ENCODE measurements at places on chromosomes 3 and 15. TPM values are rescaled to one million over a fixed set of nuclear protein-coding genes. Genes with fewer than 3 reads are reported as not detected.

KLHL24 gene
- total RNA-seq: 19.2 TPM

C3orf22 gene
- total RNA-seq: not detected

DNA sequence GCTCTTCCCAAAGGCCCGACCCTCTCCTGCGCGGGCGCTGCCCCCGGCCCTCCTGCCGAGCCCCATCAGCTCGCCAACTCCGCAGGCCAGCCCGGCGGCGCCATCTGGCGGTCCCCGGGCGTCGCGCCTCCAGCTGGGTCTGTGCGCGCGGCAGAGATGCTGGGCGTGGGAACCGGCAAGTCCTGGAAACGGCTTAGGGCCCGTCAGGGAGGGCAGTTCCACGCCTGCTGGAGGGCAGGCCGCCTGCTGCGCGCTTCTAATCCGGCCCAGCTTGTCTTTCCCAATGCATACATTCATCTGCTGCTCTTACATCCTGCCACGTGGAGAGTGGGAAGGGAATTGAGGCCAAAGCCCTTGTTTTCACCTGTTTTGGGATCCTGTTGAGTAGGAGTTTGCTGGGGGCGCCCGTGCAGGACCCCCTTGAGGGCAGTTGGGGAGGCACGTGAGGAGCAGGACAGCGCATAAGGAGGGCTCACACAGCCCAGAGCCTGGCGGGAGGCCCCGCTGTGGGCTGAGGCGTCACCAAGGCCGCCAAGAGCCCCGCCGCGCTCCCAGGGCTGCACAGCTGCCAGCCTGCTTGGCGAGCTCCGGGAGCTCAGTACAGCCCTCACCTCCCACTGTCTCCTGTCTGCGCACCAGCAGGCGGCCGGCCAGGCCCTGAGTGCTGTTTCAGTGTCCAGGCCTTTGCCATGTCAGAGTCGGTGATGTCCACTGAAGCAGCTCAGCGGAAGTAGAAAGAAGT is 165.6 kb downstream of the NSMCE3 start:
- no peaks in the 10 kb centered on the region for H3K36me3 ChIP-seq
- peak; percentile 43 for DNase-seq
- no peak overlapping the region for H3K27ac ChIP-seq

GRCh38 chr3:8458711-8459110 is 42.9 kb upstream of the LMCD1 start:
- H3K4me1 ChIP-seq: no peaks in the 10 kb centered on the region
- H3K4me3 ChIP-seq: no peak overlapping the region
- H3K27me3 ChIP-seq: peaks cover 7% of the 10 kb centered on the region
- H3K27ac ChIP-seq: no peak overlapping the region

- no peaks in the 10 kb centered on the region for H3K27me3 ChIP-seq
- H3K4me3 ChIP-seq: no peak overlapping the region
- DNase-seq: no peak
- H3K4me1 ChIP-seq: peaks cover 26% of the 10 kb centered on the region
- no peaks in the 10 kb centered on the region for H3K36me3 ChIP-seq
- H3K27ac ChIP-seq: no peak overlapping the region
Observed at GRCh38 chr3:59381282-59381681, 331.5 kb upstream of the CFAP20DC start.

DNA sequence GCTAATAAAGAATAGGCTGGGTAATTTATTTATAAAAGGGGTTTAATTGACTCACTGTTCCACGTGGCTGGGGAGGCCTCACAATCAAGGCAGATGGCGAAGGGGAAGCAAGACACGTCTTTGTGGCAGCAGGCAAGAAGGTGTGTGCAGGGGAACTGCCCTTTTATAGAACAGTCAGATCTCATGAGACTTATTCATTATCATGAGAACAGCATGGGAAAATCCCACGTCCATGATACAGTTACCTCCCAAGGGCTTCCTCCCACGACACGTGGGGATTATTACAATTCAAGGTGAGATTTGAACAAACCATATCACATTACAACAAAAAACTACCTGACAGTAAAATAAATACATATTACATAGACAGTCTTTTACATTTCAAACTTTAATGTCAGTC is 414.9 kb downstream of the NAALADL2 start:
- no peaks in the 10 kb centered on the region for H3K36me3 ChIP-seq
- H3K4me1 ChIP-seq: no peaks in the 10 kb centered on the region
- H3K4me3 ChIP-seq: no peak overlapping the region
- DNase-seq: no peak
